ENCODE measurements at places on chromosomes 11 and 22. TPM values are rescaled to one million over a fixed set of nuclear protein-coding genes. Genes with fewer than 3 reads are reported as not detected.
A peak's percentile ranks its signal among the peaks of the same experiment; 100 is the strongest.

GRCh38 chr11:104892723-104893511 lies 5.3 kb downstream of the CASP12 start:
- H3K27ac ChIP-seq: peak overlapping the region; percentile 21
- peak overlapping the region; percentile 8 for H3K4me3 ChIP-seq
- peaks cover 17% of the 10 kb centered on the region for H3K4me1 ChIP-seq
- no peaks in the 10 kb centered on the region for H3K27me3 ChIP-seq

DNA sequence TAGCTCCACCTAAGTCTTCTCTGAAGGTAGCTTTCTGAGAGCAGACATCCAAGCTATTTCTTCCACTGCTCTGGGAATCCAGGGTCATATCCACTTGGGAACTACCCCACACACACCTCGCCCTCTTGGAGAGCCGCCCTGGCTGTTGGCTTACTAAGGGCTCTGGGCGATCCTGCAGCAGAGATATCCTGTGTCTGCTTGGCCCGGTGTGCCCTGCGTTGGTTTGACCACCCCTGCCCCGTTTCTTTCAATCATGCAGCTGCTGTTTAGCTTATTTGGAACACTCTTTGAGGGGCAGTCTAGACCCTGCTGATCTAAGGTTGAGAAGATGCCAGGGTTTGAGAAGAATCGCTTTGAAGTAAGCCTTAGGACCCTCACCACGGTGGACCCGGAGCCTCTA lies 17.4 kb upstream of the SCUBE1 start:
- no peak overlapping the region for H3K27ac ChIP-seq
- no peaks in the 10 kb centered on the region for H3K27me3 ChIP-seq
- H3K36me3 ChIP-seq: no peaks in the 10 kb centered on the region
- H3K4me1 ChIP-seq: no peaks in the 10 kb centered on the region
- no peak for DNase-seq

DNA sequence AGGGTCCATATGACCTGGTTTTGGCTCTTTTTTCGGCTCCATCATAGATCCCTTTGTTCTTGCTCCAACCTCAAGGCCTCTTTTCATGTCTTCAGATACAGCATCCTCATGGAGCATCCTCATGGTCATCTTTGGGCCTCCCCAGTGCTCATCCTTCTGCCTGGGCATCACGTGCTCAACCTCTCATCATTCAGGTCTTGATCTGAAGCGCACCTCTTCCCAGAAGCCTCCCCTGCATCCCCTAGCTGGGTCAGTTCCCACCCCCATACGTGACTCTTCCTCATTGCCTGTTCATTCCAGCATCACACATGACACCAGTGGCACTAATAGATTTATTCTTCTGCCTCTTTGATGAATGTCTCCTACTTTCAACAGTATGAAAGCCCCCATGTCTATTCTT lies 192.2 kb downstream of the MIAT start:
- peaks cover 12% of the 10 kb centered on the region for H3K4me1 ChIP-seq
- no peak for DNase-seq
- H3K27ac ChIP-seq: no peak overlapping the region
- no peak overlapping the region for H3K4me3 ChIP-seq

- H3K36me3 ChIP-seq: no peaks in the 10 kb centered on the region
- H3K4me3 ChIP-seq: no peak overlapping the region
- H3K4me1 ChIP-seq: no peaks in the 10 kb centered on the region
- no peaks in the 10 kb centered on the region for H3K27me3 ChIP-seq
- H3K27ac ChIP-seq: no peak overlapping the region
- no peak for DNase-seq
Observed at GRCh38 chr11:113448316-113448677, 26.9 kb downstream of the DRD2 start.

- no peaks in the 10 kb centered on the region for H3K36me3 ChIP-seq
- peaks cover 23% of the 10 kb centered on the region for H3K4me1 ChIP-seq
- no peak for DNase-seq
- H3K27me3 ChIP-seq: no peaks in the 10 kb centered on the region
Observed at GRCh38 chr11:47403571-47403970, 4.8 kb upstream of the SLC39A13 start.

- no peaks in the 10 kb centered on the region for H3K36me3 ChIP-seq
- DNase-seq: no peak
- H3K27ac ChIP-seq: no peak overlapping the region
- H3K4me1 ChIP-seq: no peaks in the 10 kb centered on the region
- no peak overlapping the region for H3K4me3 ChIP-seq
- H3K27me3 ChIP-seq: no peaks in the 10 kb centered on the region
Observed at GRCh38 chr11:2194877-2195755, 23.5 kb upstream of the TH start.

GRCh38 chr11:128695539-128696221 lies 1.8 kb downstream of the FLI1 start:
- H3K4me3 ChIP-seq: peak overlapping the region; percentile 95
- peaks cover 23% of the 10 kb centered on the region for H3K4me1 ChIP-seq
- no peaks in the 10 kb centered on the region for H3K27me3 ChIP-seq
- no peak for DNase-seq
- H3K27ac ChIP-seq: peak overlapping the region; percentile 72
- no peaks in the 10 kb centered on the region for H3K36me3 ChIP-seq

- H3K36me3 ChIP-seq: peaks cover 4% of the 10 kb centered on the region
- H3K27me3 ChIP-seq: no peaks in the 10 kb centered on the region
- peaks cover 7% of the 10 kb centered on the region for H3K4me1 ChIP-seq
- H3K27ac ChIP-seq: no peak overlapping the region
Observed at GRCh38 chr11:74203966-74204365, 32.9 kb downstream of the PPME1 start.

DNA sequence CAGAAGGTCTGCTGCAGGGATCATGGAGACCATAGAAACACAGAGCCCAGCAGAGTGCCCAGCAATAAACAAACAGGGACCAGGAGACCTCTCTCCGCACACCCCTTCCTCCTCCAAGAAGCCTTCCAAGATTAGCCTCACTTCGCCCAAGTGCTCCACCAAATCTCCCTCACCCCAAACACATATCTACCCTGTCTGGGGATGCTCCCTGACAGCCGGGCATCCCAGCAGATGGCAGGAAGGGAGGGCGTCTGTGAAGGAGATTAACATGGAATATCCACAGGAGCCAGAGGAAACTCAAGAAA lies 26.5 kb downstream of the ARAP1 start:
- peaks cover 25% of the 10 kb centered on the region for H3K4me1 ChIP-seq
- H3K27ac ChIP-seq: no peak overlapping the region
- DNase-seq: no peak
- H3K36me3 ChIP-seq: no peaks in the 10 kb centered on the region

GRCh38 chr11:57399221-57399620 lies 8.8 kb upstream of the PRG2 start:
- H3K4me3 ChIP-seq: no peak overlapping the region
- no peaks in the 10 kb centered on the region for H3K4me1 ChIP-seq
- no peaks in the 10 kb centered on the region for H3K27me3 ChIP-seq
- no peak overlapping the region for H3K27ac ChIP-seq
- no peak for DNase-seq
- no peaks in the 10 kb centered on the region for H3K36me3 ChIP-seq

GRCh38 chr11:68173926-68174325 lies 39.2 kb downstream of the KMT5B start:
- H3K27ac ChIP-seq: no peak overlapping the region
- H3K4me3 ChIP-seq: no peak overlapping the region
- DNase-seq: no peak
- H3K4me1 ChIP-seq: no peaks in the 10 kb centered on the region
- H3K27me3 ChIP-seq: no peaks in the 10 kb centered on the region

GRCh38 chr22:38570779-38571364 lies 889 bp upstream of the DMC1 start:
- H3K4me3 ChIP-seq: peak overlapping the region; percentile 80
- peaks cover 46% of the 10 kb centered on the region for H3K4me1 ChIP-seq
- no peak for DNase-seq
- no peaks in the 10 kb centered on the region for H3K27me3 ChIP-seq
- H3K36me3 ChIP-seq: no peaks in the 10 kb centered on the region

DNA sequence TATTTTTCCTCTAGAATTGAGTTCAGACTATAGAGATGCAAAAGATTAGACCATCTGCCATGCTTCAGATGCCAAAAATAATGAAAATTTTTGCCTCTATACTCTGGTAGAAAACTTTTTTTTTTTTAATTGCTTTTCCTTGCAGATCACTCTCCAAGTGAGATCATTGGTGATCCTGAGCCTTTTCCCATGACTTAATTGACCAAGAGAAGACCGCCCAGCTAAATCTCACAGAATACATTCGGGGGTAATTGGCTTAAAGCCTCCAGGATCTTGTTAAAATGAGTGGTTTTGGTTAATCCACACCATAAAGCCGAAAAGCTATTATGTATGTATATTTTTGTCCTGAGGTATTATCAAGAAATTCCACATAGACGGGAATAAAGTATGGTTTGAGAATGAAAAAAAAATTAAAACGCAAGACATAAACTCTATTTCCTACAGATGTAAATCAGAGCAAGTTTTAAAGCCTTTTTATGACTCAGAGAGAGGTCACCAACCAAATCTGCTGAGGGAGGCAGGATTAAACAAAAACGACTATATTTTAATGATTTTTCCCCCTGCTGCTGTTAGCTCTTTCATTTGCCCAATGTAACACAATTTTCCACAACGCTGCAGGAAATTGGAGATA lies 64.0 kb downstream of the PARVA start:
- peaks cover 4% of the 10 kb centered on the region for H3K36me3 ChIP-seq
- no peaks in the 10 kb centered on the region for H3K27me3 ChIP-seq
- no peak for DNase-seq
- peaks cover under 1% of the 10 kb centered on the region for H3K4me1 ChIP-seq

- H3K27ac ChIP-seq: no peak overlapping the region
- H3K27me3 ChIP-seq: no peaks in the 10 kb centered on the region
- no peak overlapping the region for H3K4me3 ChIP-seq
- H3K4me1 ChIP-seq: peaks cover 23% of the 10 kb centered on the region
- no peaks in the 10 kb centered on the region for H3K36me3 ChIP-seq
- DNase-seq: no peak
Observed at GRCh38 chr22:20228055-20228938, 39.8 kb downstream of the RTN4R start.

GRCh38 chr11:60699936-60700335 lies 524 bp downstream of the MS4A8 start:
- no peaks in the 10 kb centered on the region for H3K36me3 ChIP-seq
- no peak overlapping the region for H3K27ac ChIP-seq
- H3K27me3 ChIP-seq: no peaks in the 10 kb centered on the region
- no peaks in the 10 kb centered on the region for H3K4me1 ChIP-seq
- H3K4me3 ChIP-seq: no peak overlapping the region
- no peak for DNase-seq

DNA sequence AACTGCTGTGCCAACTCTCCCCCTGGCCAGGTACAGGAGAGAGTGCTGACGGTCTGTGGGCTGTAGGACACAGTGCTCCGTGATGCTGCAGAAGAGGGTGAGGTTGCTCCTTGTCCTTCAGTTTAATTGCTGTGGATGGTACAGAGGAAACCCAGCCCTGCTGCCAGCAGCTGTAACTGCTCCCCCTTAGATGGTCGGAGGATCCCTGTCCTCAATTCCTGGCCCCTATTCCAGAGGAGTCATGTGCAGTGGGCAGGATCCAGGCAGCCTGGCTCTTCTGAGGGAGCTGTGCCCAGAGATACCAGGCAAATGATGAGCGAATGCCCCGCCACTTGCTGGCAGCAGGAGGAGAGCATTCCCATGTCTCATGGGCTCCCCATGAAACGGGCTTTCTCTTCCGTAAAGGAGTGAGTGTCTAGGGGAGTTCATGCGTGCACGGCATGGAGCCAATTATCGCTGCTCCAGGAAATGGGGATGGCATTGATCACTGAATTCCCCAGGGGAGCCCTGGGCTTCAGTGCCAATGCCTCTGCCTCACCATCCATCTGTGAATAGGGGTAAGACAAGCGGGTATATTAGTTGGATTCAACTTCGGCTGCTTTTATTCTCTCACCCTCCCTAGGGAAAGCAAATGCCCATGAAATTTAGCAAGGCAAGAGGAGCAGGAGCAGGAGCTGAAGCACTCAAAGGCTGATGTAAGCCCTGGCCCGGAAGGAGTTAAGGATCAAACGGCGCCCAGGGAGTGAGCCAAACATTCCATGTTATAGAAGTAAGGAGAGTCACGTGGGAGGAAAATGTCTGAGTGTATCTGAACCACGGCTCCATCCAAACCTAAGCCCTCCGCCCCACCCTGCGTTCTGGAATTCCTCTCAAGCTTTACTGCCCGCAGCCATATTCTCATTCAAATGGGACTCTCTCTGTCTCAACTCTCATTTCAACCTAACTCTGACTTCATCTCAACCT lies 51.0 kb upstream of the CSNK2A3 start:
- H3K4me1 ChIP-seq: peaks cover 50% of the 10 kb centered on the region
- peak overlapping the region; percentile 50 for H3K4me3 ChIP-seq
- H3K36me3 ChIP-seq: no peaks in the 10 kb centered on the region
- DNase-seq: no peak
- peak overlapping the region; percentile 8 for H3K27ac ChIP-seq

The MS4A6E gene
- total RNA-seq: not detected

The STK33 gene
- 1.3 TPM for total RNA-seq

The CLCF1 gene
- total RNA-seq: 27.1 TPM

The OR51E2 gene
- not detected for total RNA-seq
